ENCODE measurements at places on chromosomes 3 and 15. TPM values are rescaled to one million over a fixed set of nuclear protein-coding genes. Genes with fewer than 3 reads are reported as not detected.
A peak's percentile ranks its signal among the peaks of the same experiment; 100 is the strongest.

FGD5 gene
- total RNA-seq: 58.5 TPM

DNA sequence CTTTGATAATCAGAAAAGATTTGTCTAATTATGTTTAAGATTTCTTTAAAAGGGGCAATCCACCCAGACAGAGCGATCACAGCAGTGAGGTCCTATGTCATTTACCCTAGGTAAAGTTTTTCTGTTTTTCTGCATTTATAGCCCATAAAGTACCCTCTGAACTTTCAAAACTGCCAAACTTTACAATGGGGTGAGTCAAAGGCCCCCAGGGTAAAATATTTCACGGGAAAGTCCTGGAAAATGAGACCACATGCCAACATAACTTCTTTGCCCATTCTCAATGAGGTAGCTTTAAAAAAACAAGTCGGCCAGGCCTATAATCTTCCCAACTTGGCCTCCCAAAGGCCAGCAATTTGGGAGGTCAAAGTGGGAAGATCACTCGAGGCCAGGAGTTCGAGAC is 53.0 kb downstream of the SUCLG2 start:
- H3K4me1 ChIP-seq: peaks cover 13% of the 10 kb centered on the region
- no peaks in the 10 kb centered on the region for H3K27me3 ChIP-seq
- H3K36me3 ChIP-seq: peaks cover 8% of the 10 kb centered on the region
- no peak for DNase-seq
- H3K27ac ChIP-seq: no peak overlapping the region

CFAP91 gene
- 18.7 TPM for total RNA-seq

DNA sequence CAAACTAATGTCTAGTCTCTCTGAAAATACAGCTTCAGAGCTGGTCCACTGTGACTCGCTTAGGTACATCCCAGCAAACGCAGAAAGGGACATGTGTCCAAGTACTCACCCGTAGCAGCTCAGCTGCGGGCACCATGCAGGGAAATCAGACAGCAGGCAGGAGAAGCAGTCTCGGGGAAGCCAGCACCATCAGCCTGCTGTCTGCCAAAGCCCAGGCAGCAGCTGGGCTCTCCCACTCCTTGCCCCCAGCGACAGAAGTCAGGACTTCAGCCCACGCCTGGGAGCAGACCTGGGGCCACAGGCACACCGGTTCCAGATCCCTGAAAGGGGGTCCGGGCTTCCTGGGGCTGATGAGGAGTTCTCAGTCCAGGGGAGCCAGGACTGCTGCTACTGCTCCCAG is 34.9 kb downstream of the SEMA5B start:
- DNase-seq: no peak
- no peak overlapping the region for H3K27ac ChIP-seq
- no peaks in the 10 kb centered on the region for H3K36me3 ChIP-seq

CYP1A2 gene
- total RNA-seq: not detected

- peak within 1 kb of the TSS; percentile 47 for H3K4me3 ChIP-seq
- no peaks in the 10 kb centered on the region for H3K4me1 ChIP-seq
- no peaks in the 10 kb centered on the region for H3K36me3 ChIP-seq
- peaks cover 13% of the 10 kb centered on the region for H3K27me3 ChIP-seq
- H3K27ac ChIP-seq: peak within 1 kb of the TSS; percentile 90
- DNase-seq: peak; percentile 59
Measured at GRCh38 chr3:142888481-142889211, at the start of gene PCOLCE2. PCOLCE2 (minus strand) TSS chr3:142889083; CDS start chr3:142888896, 187 bp downstream.

ZNF502 gene
- total RNA-seq: 7.6 TPM

- no peak for DNase-seq
- H3K27ac ChIP-seq: no peak overlapping the region
- H3K4me3 ChIP-seq: no peak overlapping the region
- H3K27me3 ChIP-seq: no peaks in the 10 kb centered on the region
Measured at GRCh38 chr3:17936736-17937480, 194.5 kb upstream of the TBC1D5 start.

DNA sequence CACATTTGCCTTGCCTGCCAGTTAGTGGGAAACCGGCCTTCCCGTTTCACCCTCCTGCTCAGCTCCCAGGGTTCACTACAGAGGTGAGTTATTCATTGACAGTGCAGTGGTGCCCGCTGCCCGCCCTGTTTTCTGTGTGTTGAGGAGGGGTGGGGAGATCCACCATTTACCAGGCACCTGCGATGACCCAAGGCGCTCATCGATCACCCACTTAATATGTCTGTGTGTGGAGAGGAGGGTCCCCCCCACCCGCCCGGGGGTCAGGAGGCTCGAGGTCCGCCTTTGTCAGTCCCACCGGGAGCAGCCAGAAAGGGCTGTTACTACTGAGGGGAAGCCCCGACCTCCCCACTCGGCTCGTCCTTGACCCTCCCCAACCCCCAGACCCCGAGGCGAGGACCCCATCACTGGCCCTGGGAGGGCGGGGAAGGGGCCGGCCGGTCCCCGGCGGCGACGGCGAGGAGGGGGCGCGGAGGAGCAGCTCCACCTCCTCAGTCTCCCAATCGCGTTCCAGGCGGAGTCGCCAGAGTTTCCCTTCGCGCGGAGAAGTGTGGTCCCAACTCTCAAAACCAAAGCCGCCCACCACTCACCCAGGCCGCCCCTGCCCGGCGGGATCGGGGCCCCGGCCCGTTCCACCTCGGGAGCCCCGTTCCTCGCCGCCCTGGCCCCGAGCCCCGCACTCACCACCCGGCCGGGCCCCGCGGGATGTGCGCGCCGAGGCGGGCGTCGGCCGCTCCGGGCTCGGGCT is 1.1 kb downstream of the PLXNB1 start:
- H3K27me3 ChIP-seq: no peaks in the 10 kb centered on the region
- H3K27ac ChIP-seq: peak overlapping the region; percentile 89
- peak; percentile 82 for DNase-seq
- peaks cover 21% of the 10 kb centered on the region for H3K4me1 ChIP-seq
- H3K36me3 ChIP-seq: peaks cover 18% of the 10 kb centered on the region

- no peak overlapping the region for H3K4me3 ChIP-seq
- peak; percentile 38 for DNase-seq
- no peaks in the 10 kb centered on the region for H3K4me1 ChIP-seq
- H3K27ac ChIP-seq: no peak overlapping the region
- no peaks in the 10 kb centered on the region for H3K27me3 ChIP-seq
Measured at GRCh38 chr3:182795389-182795782, 2.1 kb downstream of the ATP11B start.

GRCh38 chr3:32577581-32578556 is 7.2 kb upstream of the DYNC1LI1 start:
- H3K27me3 ChIP-seq: no peaks in the 10 kb centered on the region
- no peak overlapping the region for H3K4me3 ChIP-seq
- peaks cover 15% of the 10 kb centered on the region for H3K4me1 ChIP-seq
- DNase-seq: peak; percentile 19
- peak overlapping the region; percentile 9 for H3K27ac ChIP-seq

DNA sequence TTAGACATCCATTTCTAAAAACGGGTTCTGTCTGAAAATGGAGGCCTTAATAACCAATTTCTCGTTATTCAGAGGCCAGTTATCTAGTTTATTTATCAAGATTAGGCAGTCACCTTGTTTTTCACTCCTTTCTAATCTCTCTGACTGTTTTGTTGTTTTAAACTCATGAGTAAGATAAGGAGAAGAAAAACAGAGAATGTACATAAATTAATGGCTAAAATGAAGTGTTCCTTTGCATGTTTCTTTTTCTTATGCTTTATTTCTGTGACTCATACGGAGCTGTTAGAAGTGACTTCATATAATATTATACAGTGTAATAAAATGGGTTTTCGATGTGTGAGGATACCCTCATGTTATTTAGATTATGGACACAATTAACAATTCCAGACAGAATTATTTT is 22.0 kb downstream of the NEO1 start:
- H3K36me3 ChIP-seq: no peaks in the 10 kb centered on the region
- no peak overlapping the region for H3K27ac ChIP-seq
- DNase-seq: no peak
- no peaks in the 10 kb centered on the region for H3K27me3 ChIP-seq

- H3K4me1 ChIP-seq: no peaks in the 10 kb centered on the region
- H3K27me3 ChIP-seq: no peaks in the 10 kb centered on the region
- no peak overlapping the region for H3K27ac ChIP-seq
- peak; percentile 95 for DNase-seq
Measured at GRCh38 chr3:195450731-195451229, 8.0 kb upstream of the ACAP2 start.
